Skin of body (tissue), 3 donors: ENCODE measurements at places on chromosomes 3 and 15. TPM values are rescaled to one million over a fixed set of nuclear protein-coding genes. Genes with fewer than 3 reads are reported as not detected.

GRCh38 chr3:175989161-175989560 is 1130.0 kb downstream of the NAALADL2 start:
- DNase-seq, result no peak

DNA sequence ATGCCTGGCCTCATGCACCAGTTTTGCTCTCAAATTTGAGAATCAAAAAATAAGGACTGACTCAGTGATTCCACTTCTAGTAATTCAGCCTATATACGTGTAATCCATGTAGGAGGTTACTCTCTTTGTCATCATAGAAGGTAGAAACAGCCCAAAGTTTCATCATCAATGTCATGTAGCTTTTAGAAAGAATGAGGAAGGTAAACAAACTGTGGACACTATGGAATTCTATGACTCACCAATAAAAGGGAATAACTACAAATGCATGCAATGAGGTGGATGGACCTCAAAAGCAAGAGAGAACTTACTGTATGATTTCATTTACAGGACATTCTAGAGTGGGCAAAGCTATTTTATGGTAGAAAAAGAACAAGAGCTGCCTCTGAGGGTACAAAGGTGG is 93.2 kb upstream of the LRIG1 start:
- no peak for DNase-seq

The AQR gene
- total RNA-seq, result 28.3 TPM

GRCh38 chr3:61182662-61183061 is 68.6 kb downstream of the FHIT start:
- no peak for DNase-seq

- no peak for DNase-seq
Observed at GRCh38 chr15:58862326-58862725, 71.2 kb downstream of the SLTM start.

The IMPG2 gene
- 0.59 TPM for total RNA-seq

GRCh38 chr3:157067114-157067513 is 92.8 kb downstream of the CCNL1 start:
- no peak for DNase-seq

DNA sequence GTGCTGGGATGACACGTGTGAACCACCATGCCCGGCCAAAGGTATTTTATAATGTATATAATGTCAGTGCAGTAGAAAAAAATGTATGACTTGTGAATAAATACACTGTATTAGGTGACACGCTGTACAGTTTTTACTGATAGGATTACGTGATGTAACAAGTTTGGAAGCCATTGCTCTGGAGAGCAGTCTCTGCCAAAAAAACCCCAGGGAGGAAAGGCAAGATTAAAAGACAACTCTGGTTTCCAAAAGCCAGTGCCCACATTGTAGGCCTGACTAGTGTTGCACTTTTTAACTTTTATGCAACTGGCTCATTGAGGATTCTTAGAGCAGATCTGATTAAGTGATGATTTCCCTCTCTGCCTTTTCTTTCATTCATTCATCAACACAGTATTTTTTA is 62.0 kb upstream of the SLC2A2 start:
- no peak for DNase-seq

The ACSBG1 gene
- 23.6 TPM for total RNA-seq

GRCh38 chr3:365268-365667 is 168.7 kb downstream of the CHL1 start:
- no peak for DNase-seq

DNA sequence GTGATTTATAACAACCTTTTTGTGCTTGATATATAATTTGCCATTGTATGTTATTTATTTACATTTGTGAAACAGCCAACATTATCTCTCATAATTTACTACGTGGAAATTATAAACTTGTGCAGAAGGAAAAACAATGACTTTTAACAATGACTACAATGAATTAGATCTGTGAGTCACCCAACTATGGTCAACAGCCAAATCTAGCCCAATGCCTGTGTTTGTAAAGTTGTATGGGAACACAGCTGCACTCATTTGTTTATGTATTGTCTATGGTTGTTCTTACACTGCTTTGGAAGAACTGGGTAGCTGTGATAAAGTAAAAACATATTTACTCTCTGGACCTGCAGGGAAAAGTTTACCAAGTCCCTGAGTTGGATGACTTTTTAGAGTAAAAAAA is 110.4 kb downstream of the OTOL1 start:
- no peak for DNase-seq

DNA sequence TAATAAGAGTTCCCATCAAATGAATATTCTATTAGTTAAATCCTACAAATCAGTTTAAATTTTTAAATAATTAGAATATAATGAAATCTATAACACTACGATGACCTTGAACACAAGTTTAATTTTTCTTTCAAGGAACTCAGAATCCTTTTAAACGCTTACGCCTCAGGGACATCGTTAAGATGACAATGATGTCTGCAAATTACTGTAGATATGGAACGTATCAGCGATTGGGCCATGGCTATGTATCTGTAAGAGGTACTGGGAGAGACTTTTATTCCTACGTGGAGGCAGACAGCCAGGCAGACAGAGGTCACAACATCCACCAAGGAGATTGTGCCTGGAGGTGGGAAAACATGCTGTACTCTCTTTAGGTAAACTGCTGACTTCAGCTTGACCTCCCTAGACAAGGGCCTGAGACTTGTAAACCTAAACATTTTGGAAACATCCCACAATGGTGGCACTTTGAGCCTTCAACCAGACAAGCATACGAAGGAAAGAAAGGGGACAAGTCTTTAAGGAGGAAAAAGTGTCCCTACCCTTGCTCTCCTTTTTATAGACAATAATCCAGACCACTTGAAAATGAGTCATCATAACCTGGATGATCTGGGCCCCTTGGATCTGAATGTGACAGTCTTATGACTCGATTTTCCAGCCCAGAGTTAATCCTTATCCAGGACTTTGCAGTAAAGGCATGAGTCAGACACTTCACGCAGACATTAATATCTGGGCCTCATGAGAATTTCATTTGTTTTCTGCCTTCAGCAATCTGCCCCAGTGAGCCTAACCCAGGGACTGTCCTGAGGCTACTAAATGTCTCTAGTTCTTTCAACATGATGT is 6.8 kb upstream of the LDHAL6B start:
- no peak for DNase-seq

The NAALADL2 gene
- 30.5 TPM for total RNA-seq

DNA sequence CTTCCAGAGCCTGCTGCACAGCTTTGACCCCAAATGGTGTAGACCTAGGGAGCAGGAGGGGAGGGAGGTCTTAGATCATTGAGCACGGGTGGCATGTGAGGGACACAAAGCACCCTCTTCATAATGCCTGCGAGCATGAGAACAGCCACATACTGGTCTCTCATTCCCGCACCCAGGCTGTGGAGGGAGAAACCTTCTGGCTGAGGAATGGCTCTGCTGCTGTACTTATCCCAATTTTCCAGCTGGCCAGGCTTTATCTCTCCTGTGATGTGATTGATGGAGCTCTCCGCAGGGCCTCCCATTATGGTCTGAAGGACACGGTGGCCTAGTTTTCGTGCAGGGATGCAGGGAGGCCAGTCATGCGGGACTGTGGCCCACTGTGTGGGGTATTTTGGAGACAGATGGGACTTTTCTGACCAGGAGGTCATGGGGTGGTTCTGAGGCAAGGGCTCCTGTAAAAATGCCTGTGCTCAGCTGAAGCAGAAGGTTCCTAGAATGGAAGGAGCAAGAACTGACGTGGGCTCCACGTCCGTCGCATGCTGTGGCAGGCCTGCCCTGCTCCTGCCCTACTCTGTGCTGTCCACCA is 251.5 kb downstream of the PLCL2 start:
- no peak for DNase-seq

GRCh38 chr3:160343132-160343531 is 55.9 kb downstream of the IFT80 start:
- no peak for DNase-seq

The ZNF106 gene
- total RNA-seq, result 91.1 TPM

DNA sequence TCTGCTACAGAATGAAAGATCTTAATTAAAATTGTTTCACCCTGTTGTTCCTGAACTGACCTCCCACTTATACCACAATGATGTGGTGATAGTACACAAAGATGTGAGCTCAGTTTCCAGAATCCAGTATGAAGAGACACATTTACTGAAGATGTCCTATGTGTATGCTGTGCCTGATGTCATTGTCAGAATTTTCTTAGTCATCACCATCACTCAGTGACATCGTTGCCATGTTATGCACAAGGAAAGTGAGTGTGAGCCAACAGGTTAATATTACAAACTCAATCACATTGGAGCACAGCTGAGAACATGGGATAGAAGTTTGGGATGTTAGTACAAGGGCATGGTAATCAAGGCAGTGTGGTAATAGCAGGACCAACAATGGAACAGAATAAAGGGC is 199.7 kb upstream of the CHRNA7 start:
- DNase-seq, result no peak

The DLEC1 gene
- 0.49 TPM for total RNA-seq

The CASR gene
- not detected for total RNA-seq

DNA sequence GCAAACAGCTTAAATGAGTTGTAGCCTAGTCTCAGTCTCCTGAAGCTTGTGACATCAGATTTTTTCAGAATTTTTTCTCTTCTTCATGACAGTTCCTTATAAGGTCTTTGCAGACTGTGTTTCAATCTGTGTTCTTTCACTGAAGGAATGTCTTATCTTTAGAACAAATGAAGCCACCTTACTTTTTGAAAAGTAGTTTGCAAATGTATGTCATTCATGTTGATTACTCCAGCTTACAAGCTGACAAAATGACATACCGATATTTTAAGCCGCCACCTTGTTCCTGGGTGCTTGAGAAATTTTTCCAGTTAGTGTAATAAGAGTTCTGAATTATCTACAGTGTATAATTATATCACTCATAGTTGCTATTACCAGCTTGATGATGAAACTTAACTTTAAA is 57.0 kb downstream of the ASTE1 start:
- DNase-seq, result no peak

GRCh38 chr3:9169956-9170850 is 79.2 kb downstream of the SRGAP3 start:
- no peak for DNase-seq

- DNase-seq, result no peak
Observed at GRCh38 chr3:155712008-155712407, 32.9 kb downstream of the PLCH1 start.

DNA sequence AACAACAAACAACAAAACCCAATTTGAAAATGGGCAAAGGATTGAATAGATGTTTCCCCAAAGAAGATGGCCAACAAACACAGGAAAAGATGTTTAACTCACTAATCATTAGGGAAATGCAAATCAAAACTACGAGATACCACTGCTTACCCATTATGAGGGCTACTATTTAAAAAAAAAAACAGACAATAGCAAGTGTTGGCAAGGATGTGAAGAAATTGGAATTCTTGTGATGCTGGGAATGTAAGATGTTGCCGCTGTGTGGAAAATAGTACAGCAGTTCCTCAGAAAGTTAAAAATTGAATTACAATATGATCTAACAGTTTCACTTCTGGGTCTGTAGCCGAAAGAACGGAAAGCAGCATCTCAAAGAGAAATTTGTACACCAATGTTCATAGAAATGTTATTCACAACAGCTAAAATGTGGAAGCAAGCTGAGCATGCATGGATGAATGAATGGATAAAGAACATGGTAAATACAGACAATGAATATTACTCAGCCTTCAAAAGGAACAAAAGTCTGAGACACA is 121.9 kb downstream of the CHSY1 start:
- DNase-seq, result no peak

The POLR2M gene
- 273 TPM for total RNA-seq

DNA sequence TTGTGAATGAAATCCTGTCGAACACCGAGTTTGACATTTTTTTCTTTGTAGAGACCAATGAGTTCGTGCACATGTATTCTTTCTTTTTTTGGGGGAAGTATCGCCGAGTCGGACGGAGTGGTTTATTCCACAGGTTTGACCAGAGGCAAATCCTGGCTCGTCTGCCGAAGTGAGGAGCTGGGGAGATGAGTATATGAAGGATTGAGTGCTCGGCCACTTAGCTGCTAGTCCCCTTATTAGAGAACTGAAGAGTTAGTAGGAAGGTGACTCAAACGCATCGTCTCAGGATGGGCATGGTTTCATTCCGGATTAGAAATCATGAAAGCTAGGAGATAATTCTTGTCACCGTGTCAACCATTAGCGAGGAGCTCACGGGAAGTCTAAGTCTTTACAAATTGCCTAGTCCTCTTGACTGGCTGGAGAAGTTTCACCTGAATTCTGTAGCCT is 154.7 kb upstream of the GOLIM4 start:
- no peak for DNase-seq

The GOLGA8H gene
- total RNA-seq, result 1.2 TPM

The CPEB1 gene
- total RNA-seq, result 2.7 TPM

DNA sequence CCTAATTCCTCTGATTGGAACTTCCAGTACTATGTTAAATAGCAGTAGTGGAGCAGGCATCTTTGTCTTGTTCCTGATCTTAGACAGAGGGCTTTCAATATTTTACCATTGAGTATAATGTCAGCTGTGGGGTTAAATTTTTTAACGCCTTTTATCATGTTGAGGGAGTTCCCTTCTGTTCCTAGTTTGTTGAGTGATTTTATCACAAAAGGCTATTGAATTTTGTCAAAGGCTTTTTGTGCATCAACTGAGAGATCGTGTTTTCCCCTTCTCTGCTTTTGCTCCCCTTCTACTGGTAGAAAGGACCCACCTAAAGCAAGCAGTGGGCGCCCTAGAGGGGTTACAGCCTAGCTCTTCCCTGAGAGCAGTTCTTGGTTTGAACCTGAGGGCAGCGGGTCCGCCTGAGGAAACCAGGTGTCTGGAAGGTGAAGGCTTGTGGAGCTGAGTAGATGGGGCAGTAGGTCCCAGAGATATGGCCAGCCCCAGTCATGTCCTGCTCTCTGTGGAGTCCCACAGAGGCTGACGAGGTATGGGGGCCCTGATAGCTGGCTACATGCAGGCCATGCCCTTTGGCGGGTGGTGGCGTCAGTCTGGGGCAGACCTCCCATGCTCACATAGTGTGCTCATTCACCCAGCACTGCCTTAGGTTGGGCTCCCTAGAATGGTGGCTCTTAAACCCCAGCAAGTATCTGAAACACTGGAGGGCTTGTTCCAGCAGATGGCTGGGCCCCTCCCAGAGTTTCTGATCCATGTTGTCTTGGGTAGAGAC is 11.3 kb downstream of the HDAC11 start:
- no peak for DNase-seq

DNA sequence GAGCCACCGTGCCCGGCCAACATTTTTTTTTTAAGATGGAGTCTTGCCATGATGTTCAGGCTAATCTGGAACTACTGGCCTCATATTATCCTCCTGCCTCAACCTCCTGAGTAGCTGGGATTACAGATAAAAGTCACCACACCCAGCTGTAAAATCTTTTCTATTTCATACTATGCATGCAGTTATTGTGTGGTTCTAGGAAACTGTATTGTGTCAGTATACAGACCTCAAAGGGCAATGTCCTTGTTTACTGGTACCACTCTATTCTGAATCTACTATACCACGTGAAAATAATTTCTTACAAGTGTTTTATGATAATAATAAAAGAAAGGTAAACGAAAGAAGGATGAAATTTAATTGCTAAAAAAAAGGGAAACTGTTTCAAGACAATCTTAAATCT is 123.5 kb upstream of the PTX3 start:
- no peak for DNase-seq

The XIRP1 gene
- 11.8 TPM for total RNA-seq

The CIDEC gene
- 29.4 TPM for total RNA-seq

The LRTM1 gene
- total RNA-seq, result 7.4 TPM
